ENCODE measurements at places on chromosomes 16 and 17.

- DNase-seq = no peak
Observed at GRCh38 chr17:9521062-9521461, 54.6 kb downstream of the STX8 start.

- DNase-seq = no peak
Observed at GRCh38 chr17:51347851-51348584, 87.7 kb downstream of the UTP18 start.

GRCh38 chr17:6756425-6757031, 682 bp downstream of the XAF1 start:
- no peak for DNase-seq

DNA sequence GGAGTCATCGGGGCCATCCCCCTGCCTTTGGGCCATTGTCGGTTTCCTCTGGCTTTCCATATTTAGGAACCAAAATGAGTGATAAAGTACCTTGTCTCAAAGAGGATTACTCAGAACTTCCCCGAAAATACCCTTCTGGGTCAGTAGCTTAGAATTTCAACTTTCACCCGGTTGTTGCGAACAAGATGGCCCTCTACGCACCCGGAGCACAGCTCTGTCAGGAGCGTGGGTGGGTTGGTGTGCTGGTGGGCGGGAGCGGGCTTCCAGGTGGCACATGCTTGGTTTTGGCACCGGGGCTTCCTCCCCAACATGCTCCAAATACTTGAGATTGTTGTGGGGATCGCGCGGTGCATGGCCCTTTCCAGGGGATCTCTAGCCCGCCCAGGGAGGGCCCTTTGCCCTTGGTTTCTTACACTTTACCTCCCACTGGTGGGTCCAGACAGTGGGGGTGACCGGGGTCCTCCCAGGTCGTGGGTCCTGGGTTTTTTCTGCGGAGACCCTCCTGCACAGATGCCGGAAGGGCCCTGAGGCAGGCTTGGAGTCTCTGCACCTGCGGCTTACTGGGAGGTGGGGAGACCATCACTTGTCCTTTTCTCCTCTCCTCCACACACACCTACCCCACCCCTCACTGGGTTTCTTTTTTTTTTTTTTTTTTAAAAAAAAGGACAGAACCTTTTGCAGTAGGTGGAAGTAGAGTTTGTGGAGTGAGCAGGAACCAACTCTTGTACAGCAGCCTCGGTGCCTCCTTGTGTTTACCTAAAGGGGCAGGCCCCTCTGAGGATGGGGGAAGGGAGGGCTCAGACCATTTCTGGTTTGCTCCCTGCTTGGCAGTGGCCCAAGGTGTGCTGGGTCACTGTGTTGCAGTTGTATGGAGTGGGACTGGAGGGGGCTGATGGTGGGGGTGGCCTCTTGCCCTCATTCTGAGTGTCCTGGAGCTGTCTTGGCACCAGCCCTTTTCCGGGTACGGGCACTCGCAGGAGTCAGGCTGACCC, 142.1 kb downstream of the SEC14L1 start:
- DNase-seq = no peak

DNA sequence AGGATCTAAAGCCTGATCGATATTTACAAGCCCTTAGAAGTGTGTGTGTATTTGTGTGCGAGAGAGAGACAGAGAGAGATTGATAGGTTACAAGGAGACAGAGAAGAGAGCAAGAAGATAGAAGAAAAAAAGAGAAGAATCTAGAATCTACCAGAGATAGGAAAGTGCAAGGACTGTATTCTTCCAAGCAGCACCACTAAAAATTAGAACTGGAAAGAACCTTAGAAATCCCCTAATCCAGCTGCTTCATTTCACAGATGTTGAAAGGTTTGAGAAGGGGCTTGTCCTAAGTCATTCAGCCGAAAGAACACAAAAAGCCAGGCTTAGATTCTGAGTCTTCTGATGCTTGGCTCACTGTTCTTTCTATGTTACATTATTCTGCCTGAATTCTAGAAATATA, 92.2 kb downstream of the HS3ST3A1 start:
- DNase-seq = no peak
